ENCODE measurements at places on chromosomes 16 and 17. TPM values are rescaled to one million over a fixed set of nuclear protein-coding genes. Genes with fewer than 3 reads are reported as not detected.

GRCh38 chr16:50539822-50540710 lies 8.1 kb upstream of the NKD1 start:
- DNase-seq = no peak
- no peaks in the 10 kb centered on the region for H3K27me3 ChIP-seq
- H3K4me3 ChIP-seq = no peak overlapping the region
- no peaks in the 10 kb centered on the region for H3K36me3 ChIP-seq
- H3K27ac ChIP-seq = no peak overlapping the region

- no peak for DNase-seq
- H3K4me3 ChIP-seq = no peak overlapping the region
- no peaks in the 10 kb centered on the region for H3K36me3 ChIP-seq
- H3K27ac ChIP-seq = peak overlapping the region; percentile 82
- H3K4me1 ChIP-seq = peaks cover 32% of the 10 kb centered on the region
These were observed 105.6 kb downstream of the XYLT1 start for GRCh38 chr16:17365211-17365541.

GRCh38 chr17:77841742-77842527 lies 116.6 kb upstream of the TNRC6C start:
- H3K27me3 ChIP-seq = no peaks in the 10 kb centered on the region
- peaks cover 12% of the 10 kb centered on the region for H3K4me1 ChIP-seq

- no peaks in the 10 kb centered on the region for H3K4me1 ChIP-seq
- no peak overlapping the region for H3K4me3 ChIP-seq
- no peak overlapping the region for H3K27ac ChIP-seq
- DNase-seq = no peak
- H3K36me3 ChIP-seq = no peaks in the 10 kb centered on the region
These were observed 18.2 kb downstream of the HEATR6 start for GRCh38 chr17:60060474-60060873.

DNA sequence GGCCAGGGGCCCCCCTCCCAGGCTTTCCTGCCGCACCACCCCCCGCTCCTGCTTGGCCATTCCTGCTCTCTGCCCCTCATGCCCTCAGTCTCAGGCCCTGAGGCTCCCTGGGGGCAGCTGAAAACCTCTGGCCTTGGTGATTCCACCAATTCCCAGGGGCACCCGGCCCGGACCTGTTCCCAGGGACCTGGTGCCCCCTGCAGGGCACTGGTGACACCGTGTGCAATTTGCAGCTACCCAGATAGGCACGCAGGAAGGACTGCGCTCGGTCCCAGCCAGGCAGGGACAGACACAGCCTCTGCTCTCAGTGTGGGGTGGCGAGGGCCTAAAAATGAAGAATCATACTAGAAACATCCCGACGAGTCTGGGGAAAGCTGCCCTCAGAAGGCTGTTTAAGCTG lies 13.4 kb downstream of the WFDC1 start:
- no peak overlapping the region for H3K4me3 ChIP-seq
- no peaks in the 10 kb centered on the region for H3K36me3 ChIP-seq
- H3K27ac ChIP-seq = no peak overlapping the region
- no peaks in the 10 kb centered on the region for H3K27me3 ChIP-seq
- H3K4me1 ChIP-seq = no peaks in the 10 kb centered on the region

GRCh38 chr17:82098939-82099763 lies 1.1 kb upstream of the FASN start:
- peak overlapping the region; percentile 84 for H3K27ac ChIP-seq
- H3K4me1 ChIP-seq = peaks cover 37% of the 10 kb centered on the region
- no peak for DNase-seq
- no peaks in the 10 kb centered on the region for H3K36me3 ChIP-seq
- peak overlapping the region; percentile 65 for H3K4me3 ChIP-seq

- no peaks in the 10 kb centered on the region for H3K4me1 ChIP-seq
- no peak for DNase-seq
- no peaks in the 10 kb centered on the region for H3K27me3 ChIP-seq
- H3K36me3 ChIP-seq = no peaks in the 10 kb centered on the region
- no peak overlapping the region for H3K4me3 ChIP-seq
These were observed 55.4 kb upstream of the DNAJA2 start for GRCh38 chr16:47028767-47029377.

- no peaks in the 10 kb centered on the region for H3K4me1 ChIP-seq
- H3K27ac ChIP-seq = no peak overlapping the region
- no peaks in the 10 kb centered on the region for H3K36me3 ChIP-seq
- no peaks in the 10 kb centered on the region for H3K27me3 ChIP-seq
- no peak overlapping the region for H3K4me3 ChIP-seq
- no peak for DNase-seq
These were observed 16.0 kb downstream of the CENPX start for GRCh38 chr17:82006468-82007227.

CCL4 gene
- 1.7 TPM for total RNA-seq

DNA sequence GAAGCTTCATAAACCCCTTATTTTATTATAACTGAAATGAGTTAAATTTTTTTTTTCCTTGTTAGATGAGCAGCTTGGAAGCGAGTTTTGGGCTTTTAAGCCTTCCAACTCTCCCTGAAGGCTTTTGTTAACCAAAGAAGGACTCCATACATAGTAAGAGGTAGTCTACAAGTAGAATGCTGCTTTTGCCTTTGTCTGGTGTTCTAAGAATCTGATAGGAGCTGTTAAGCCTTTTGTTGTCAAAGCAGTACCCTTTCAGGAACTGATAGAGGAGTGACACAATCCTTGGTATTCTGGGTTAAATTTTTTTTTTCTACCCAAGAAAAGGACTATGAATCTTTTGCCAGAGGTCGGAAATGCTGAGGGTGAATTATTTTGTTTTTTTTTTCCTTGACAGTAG lies 26.1 kb downstream of the MAP2K4 start:
- no peak overlapping the region for H3K27ac ChIP-seq
- no peaks in the 10 kb centered on the region for H3K27me3 ChIP-seq
- H3K4me3 ChIP-seq = no peak overlapping the region
- DNase-seq = no peak
- H3K36me3 ChIP-seq = no peaks in the 10 kb centered on the region

GRCh38 chr16:66295761-66296546 lies 70.5 kb upstream of the CDH5 start:
- no peaks in the 10 kb centered on the region for H3K4me1 ChIP-seq
- H3K4me3 ChIP-seq = no peak overlapping the region
- H3K27ac ChIP-seq = no peak overlapping the region
- no peak for DNase-seq
- H3K36me3 ChIP-seq = no peaks in the 10 kb centered on the region
- no peaks in the 10 kb centered on the region for H3K27me3 ChIP-seq

- peaks cover 4% of the 10 kb centered on the region for H3K4me1 ChIP-seq
- H3K27me3 ChIP-seq = no peaks in the 10 kb centered on the region
- DNase-seq = no peak
- no peaks in the 10 kb centered on the region for H3K36me3 ChIP-seq
- H3K27ac ChIP-seq = no peak overlapping the region
These were observed 30.1 kb downstream of the PRKCB start for GRCh38 chr16:23865853-23866252.

DNA sequence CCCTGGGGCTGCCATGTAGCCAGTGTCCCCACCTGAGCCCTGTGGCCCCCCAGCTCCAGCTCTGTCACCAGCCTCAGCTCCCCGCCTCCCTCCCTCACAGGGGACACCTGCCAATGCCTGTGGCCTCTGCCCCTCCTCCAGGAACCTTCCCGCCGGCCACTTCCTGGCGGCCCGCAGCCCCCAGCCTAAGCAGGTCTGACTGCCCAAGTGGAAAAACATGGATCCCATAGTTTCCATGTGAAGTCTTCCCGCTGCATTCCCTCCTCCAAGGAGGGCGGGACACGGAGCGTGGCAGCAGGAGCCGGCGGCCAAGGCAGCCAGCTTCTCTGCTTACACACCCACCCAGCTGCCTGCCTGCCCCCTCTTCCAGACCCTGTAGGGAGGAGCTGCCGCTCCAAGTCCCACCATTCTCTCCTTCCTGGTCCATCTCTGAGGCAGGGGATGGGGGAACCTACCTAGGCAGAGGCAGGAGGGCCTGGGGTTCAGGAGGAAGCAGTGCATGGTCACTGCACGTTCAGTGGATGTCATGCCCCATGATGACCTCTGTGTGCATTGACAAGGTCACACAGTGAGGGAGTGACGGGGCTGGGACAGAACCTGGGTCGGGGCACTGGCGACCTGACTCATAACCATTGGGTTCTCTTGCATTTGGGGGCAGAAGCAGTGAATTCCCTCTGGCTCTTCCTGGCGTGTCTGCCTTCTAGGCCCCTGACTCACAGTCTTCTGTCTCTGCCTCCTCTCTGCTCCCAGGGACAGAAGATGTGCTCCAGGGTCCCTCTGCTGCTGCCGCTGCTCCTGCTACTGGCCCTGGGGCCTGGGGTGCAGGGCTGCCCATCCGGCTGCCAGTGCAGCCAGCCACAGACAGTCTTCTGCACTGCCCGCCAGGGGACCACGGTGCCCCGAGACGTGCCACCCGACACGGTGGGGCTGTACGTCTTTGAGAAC lies 8.7 kb downstream of the VASN start:
- H3K4me3 ChIP-seq = no peak overlapping the region
- H3K36me3 ChIP-seq = no peaks in the 10 kb centered on the region
- H3K27ac ChIP-seq = no peak overlapping the region
- no peak for DNase-seq
- peaks cover 48% of the 10 kb centered on the region for H3K4me1 ChIP-seq
- H3K27me3 ChIP-seq = no peaks in the 10 kb centered on the region

GRCh38 chr16:84603140-84603816 lies 14.6 kb downstream of the COTL1 start:
- H3K4me1 ChIP-seq = peaks cover 7% of the 10 kb centered on the region
- H3K4me3 ChIP-seq = no peak overlapping the region
- no peak overlapping the region for H3K27ac ChIP-seq
- peak; percentile 44 for DNase-seq
- no peaks in the 10 kb centered on the region for H3K27me3 ChIP-seq
- H3K36me3 ChIP-seq = no peaks in the 10 kb centered on the region

DNA sequence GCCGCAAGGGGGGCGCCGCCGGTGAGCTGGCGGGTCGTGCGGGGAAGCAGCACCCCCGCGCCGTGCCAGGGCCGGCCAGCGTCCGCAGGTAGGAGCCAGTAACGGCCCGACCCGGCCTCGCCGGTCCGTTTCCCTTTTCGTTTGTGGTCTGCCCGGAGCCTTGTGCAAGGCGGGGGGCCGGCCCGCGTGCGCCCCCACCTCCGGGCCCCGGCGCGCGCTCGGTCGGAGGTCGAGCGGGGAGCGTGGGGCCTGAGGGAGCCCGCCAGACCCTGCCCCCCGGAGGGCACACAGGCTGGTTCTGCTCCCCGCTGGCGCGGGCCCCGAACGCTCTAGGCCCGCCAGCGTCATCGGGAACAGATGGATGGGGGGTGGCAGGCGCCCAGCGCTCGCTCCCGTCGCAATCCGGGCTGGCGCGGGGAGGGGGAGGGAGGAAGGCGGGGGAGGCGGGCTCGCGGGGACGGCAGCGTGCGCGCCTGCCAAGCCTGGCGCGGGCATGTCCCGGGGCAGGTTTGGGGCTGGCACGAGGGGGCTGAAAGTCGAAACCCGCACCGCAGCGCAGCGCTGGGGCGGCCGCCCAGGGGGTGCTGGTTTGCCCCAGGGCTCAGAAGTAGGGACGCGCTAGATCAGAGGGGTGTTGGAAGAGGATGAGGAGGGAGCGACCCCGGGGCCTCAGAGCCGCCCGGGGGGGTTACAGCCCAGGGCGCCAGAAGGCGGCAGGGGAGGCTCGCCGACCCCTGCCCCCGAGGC lies 1.5 kb upstream of the GSE1 start:
- H3K4me1 ChIP-seq = peaks cover 78% of the 10 kb centered on the region
- H3K36me3 ChIP-seq = no peaks in the 10 kb centered on the region
- peak overlapping the region; percentile 80 for H3K27ac ChIP-seq
- DNase-seq = peak; percentile 83

- H3K27ac ChIP-seq = no peak overlapping the region
- no peaks in the 10 kb centered on the region for H3K36me3 ChIP-seq
- no peaks in the 10 kb centered on the region for H3K27me3 ChIP-seq
- no peaks in the 10 kb centered on the region for H3K4me1 ChIP-seq
- no peak for DNase-seq
These were observed 27.7 kb upstream of the BCO1 start for GRCh38 chr16:81210807-81211206.

SLC5A11 gene
- 1.3 TPM for total RNA-seq
